ENCODE measurements at places on chromosomes 12 and 14.
A peak's percentile ranks its signal among the peaks of the same experiment; 100 is the strongest.

DNA sequence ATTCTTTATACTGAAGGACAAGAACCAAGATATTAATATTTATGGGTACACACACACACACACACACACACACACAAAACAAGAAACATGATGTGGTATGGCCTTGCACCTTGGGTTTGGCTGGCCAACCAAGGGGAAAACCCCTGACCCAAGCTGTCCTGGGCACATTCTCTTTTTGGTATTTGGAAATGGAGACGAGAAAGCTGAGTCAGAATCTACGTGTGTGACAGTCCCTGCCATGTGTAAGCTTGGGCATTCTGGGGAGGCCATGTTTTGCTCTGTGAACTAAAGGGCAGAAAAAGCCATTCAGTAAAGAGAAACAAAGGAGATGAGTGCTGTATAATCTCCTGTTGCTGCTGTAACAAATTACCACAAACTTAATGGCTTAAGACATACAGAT is 35.6 kb downstream of the PTGER2 start:
- no peak for DNase-seq

GRCh38 chr12:96197503-96198272 is 3.5 kb downstream of the ELK3 start:
- DNase-seq, result peak; percentile 86

GRCh38 chr14:104770072-104770579 is 17.2 kb downstream of the SIVA1 start:
- no peak for DNase-seq

DNA sequence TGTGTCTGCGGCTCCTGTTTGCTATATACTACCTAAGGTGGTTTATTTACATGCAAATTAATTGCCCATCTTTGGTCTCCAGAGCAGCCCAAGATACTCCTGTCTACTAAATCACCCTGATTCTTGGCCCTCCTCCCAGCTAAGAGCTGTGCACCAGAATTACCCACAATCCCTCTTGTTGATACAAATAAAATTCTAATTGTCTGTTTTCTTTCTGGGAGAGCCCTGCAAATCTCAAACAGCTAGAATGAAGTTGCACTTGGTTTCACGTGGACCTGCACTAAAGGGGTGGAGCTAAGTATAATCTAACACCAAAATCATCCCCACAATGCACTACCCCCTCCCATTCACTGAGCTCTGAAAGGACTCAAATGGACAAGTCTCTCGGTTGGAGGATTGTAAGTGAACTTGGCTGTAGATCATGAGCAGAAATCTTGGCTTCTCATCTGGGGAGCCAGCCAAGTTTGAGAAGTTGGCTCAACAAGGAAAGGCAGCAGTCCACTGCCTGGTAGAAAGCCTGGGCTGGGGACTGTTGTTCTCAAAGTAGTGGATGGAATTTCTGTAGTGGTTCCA is 6.6 kb downstream of the MAX start:
- DNase-seq, result no peak

DNA sequence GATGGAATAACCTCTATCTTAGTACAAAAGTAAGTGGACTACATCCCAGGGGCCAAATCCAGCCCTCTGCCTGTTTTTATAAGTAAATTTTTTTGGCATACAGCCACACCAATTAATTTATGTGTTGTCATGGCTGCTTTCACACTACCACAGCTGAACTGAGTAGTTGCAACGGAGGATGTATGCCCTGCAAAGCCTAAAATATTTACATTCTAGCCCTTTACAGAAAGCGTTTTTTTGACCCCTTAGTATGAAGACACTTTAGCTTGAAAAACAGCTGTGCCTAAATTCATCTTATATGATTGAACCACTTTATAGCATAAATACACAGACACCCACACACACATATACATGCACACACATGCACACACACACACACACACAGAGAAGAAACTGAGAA is 501.6 kb downstream of the EGLN3 start:
- DNase-seq, result no peak

DNA sequence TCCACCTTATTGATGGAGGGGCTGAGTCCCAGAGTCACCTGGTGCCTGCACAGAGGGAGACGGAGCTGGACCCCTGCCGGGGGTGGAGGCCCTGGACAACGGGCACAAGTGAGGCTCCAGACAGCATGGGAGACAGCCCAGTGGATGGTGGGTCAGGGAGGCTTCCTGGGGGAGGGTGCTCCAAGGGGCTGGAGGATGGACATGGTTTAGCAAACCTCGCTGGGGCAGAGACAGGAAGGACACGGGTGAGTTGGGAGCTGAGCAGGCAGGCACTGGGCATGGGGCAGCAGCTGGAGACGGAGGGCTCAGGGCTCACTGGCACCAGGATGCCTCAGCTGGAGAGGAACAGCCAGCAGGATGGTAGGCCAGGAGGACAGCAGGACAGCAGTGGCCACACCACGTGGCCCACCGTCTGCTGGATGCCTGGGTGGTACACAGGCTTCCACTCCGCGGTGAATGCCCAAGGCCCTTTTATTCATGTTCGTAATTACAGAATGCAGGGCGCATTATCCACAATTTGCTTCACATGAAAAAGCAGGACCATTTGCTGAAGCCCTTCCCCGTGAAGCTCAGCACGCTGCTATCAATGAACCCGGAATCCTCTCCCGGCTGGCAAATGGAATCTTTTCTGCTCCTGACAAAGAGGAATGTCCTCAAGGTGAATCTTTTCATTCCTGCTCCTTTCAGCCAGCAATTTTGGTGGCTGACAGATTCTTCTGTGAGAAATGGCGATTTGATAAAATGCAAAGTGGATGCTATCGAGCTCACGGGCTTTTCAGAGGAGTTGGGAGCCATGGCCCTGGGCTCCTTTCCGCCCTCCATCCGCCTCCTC is 138.1 kb upstream of the C14orf180 start:
- DNase-seq, result no peak

DNA sequence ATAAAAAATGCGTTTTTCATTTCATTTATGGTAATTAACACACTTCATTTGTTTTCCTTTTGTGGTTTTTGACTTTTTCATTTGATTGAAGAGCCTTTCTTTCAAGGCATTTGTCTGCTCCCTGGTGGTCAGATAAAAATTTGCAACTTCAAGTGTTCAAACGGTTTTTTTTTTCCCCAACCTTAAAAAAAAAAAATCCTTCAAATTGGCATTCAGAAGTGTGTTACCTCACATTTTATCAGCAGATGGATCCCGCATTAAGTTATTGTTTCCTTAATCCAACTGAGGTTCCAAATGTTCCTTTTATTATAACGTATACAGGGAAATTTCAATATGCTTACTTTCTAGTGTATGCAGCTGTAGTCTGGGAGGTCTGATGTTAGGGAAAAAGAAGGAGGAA is 47.2 kb downstream of the MYF5 start:
- DNase-seq, result no peak

GRCh38 chr12:5684989-5685388 is 253.1 kb downstream of the NTF3 start:
- DNase-seq, result no peak

DNA sequence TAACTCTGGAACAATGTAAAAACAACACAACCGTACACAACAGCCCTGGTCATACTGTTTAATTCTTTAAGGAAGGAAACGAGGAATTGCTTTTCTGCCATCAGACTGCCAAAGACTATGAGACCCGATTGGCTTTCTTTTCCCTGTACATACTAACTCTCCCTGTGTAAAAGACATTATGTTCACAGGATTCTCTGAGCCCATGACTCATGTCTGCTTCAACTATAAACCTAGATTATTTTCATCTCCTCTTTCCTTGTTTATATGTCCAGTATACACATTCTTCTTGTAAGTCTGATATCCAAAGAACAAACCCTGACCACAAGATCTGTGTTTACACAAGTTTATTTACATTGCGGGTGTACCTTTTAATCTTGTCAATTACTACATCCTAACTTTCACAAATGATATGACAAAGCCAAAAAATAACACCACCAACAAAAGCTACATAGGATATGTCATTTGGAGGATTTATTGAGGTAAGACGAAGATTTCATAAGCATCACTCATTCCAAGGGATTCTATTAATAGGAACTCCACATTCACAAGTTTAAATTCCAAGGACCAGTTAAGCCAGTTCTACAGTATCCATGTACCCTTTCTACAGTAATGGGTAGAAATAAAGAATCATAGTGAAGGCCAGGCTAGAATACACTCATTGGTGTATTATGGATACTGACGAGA is 67.3 kb downstream of the STXBP6 start:
- no peak for DNase-seq

DNA sequence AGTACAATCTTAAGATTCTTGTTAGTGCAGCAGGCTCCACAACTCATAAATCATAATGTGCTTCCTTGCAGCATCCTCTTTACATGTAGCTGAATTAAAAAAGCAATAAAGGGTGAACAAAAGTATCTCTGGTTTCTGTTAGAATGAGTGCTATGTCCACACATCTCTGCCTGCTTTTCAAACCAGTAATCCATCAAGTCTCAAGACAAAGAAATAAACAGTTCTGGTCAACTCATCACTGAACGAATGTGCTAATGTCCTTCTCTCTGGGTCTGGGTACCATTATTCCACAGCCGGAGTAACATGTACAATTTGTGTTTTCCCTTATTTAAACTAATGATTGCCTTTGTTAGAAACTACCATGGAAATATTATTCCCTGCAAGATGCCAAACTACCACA is 273.0 kb upstream of the USP15 start:
- DNase-seq, result no peak

GRCh38 chr14:81170829-81171195 is 49.9 kb downstream of the GTF2A1 start:
- DNase-seq, result no peak

DNA sequence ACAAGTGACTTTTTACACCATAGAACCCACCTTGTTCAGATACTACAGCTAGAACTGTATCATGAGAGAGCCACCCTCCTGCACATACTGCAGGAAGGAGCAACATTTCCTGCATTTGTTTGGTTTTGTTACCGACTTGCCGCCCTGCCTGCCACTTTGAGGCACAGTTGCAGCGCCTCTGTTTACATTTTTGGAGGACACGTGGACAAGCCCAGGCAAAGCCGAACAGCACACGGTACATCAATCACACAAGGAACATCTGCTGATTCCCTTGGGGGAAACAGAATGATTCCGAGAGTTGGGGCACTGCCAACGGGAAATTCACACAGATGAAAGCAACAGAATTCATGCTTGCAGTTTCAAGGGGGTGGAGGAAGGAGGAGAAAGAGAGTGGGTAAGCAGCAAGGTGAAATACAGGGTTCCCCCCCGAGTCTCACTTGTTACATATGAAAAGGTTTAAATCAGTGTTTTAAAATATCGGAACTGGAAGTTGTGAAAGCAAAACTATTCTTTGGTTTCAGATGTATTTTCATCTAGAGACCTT is 110.7 kb downstream of the BTG1 start:
- DNase-seq, result peak; percentile 26

- DNase-seq, result no peak
These were observed 16.1 kb upstream of the EIF4B start for GRCh38 chr12:52990206-52990605.

GRCh38 chr14:94675036-94675435 is 62.8 kb downstream of the SERPINA3 start:
- no peak for DNase-seq

- DNase-seq, result no peak
These were observed 11.6 kb downstream of the ATP6V0A2 start for GRCh38 chr12:123723765-123724164.

GRCh38 chr12:116174904-116175303 is 102.6 kb downstream of the MED13L start:
- no peak for DNase-seq

DNA sequence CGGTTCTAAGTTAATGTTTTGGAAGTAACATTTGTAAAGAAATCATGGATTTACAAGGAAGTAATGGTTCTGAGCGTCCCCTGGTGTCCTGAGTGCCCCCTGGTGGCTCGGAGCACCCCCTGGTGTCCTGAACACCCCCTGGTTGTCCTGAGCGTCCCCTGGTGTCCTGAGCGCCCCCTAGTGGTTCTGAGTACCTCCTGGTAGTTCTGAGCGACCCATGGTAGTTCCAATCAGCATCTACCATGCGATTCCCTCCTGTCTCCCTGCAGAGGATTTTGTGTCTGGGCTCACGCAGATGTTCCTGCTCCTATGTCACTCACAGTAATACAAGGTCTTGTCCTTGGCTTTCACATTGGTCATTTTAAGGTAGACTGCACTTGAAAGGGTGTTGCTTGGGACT is 1352.9 kb downstream of the TMEM121 start:
- DNase-seq, result no peak

DNA sequence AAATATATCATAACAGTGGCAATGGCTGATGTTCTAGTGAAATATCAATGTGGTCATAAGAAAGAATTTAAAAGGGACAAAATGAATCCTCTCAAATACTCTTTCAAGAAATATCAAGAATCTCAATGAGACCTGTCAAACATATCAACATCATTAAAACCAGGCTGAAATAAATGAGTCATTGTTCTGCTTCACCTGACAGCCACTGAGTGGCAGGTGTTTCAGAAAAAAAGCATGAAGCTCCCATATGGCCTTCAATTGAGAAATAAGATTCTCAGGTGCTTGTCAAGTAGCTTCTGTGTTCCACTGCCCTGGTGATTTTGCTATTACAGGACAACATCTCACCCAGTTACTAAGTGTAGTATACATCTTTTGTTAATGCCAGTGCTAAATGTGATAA is 21.5 kb downstream of the ANAPC5 start:
- no peak for DNase-seq

DNA sequence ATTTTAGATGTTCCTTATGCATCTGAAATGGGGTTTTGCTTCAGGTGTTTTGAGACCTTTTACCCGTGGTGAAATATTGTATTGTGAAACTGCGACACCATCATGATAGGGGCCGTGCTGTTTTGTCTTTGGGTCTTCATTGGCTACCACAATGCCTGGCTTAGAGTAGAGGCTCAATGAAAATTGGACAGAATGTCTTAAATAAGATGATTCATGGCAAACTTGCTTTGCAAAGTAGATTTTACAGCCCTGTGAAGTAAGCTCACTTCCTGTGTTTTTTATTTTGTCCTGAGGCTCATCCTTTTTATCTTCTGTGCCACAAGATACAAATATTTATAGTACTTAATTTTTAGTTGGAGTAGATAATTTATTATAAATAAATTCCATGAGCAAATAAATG is 111.3 kb upstream of the FRMD6 start:
- no peak for DNase-seq

GRCh38 chr14:91841065-91841464 is 26.3 kb downstream of the TC2N start:
- no peak for DNase-seq

- no peak for DNase-seq
These were observed 170.2 kb upstream of the PZP start for GRCh38 chr12:9378430-9378835.

DNA sequence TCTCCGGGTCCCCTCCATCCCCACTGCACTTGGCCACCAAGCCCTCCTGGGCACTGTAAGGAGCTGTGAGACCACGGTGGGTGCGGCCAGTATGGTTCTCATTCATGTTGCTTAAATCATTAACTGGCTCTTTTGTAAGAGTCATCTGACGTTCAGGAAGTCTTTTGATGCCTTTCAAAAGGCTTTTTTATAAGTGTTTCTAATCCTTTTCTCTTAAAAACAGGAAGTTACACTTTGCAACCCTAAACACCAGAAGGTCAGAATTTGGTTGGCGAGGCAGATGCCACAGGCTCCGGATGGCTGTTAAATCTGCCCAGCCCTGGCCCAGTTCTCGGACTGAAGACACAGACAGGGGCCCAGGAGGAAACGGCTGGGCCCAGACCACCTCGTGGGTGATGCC is 26.1 kb upstream of the DIO3 start:
- DNase-seq, result no peak

Data from keratinocyte (primary cell).